ENCODE measurements at places on chromosomes 4 and X.

DNA sequence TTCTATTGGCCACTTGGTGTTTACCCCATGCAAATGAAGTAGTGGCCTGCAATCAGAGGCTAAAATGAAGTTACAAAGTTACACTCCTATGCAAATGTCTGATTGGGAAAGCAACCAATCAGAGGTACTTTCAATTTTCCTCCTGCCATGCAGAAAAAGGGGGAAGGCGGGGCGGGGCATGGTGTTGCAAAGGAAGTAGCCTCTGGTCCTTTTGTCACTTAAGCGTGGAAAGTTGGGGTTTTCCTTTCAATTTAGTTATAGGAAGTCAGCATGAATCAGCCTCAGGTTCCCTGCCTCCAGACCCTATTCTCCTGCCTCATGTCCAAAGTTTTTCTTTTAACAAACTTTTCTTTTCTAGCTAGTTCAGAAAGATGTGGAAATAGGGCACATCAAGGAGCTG, 69.3 kb downstream of the GPC4 start:
- no peak overlapping the region for H3K27ac ChIP-seq
- no peaks in the 10 kb centered on the region for H3K36me3 ChIP-seq
- H3K4me1 ChIP-seq = no peaks in the 10 kb centered on the region
- DNase-seq = no peak
- H3K4me3 ChIP-seq = no peak overlapping the region

- peaks cover 52% of the 10 kb centered on the region for H3K27me3 ChIP-seq
- H3K4me3 ChIP-seq = no peak overlapping the region
- no peaks in the 10 kb centered on the region for H3K36me3 ChIP-seq
- no peaks in the 10 kb centered on the region for H3K4me1 ChIP-seq
- no peak overlapping the region for H3K27ac ChIP-seq
- DNase-seq = no peak
Measured at GRCh38 chrX:11543249-11543648, 122.5 kb downstream of the ARHGAP6 start.

- H3K4me3 ChIP-seq = no peak overlapping the region
- peaks cover 12% of the 10 kb centered on the region for H3K4me1 ChIP-seq
- DNase-seq = no peak
- no peaks in the 10 kb centered on the region for H3K36me3 ChIP-seq
- H3K27ac ChIP-seq = no peak overlapping the region
Measured at GRCh38 chr4:100935090-100935489, 412.2 kb downstream of the PPP3CA start.

DNA sequence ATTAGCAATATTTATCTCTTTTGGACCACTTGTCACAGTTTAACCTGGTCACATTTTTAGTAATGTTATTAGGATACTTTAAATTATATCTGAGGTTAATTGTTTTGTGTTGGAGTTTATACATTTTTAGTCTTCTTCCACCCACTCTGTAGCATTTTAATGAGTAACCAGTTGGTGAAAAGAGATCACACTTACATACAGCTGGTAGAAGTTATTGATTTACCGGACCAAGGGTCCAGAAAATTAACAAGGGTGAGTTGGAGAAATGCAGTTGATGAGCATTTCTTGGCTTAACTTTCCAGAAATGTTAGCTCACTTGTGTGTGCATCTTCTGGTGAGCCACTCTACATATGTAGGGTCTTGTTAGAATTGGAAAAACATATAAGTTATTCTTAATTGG, 219.6 kb downstream of the GRXCR1 start:
- no peak overlapping the region for H3K4me3 ChIP-seq
- H3K36me3 ChIP-seq = no peaks in the 10 kb centered on the region
- no peaks in the 10 kb centered on the region for H3K4me1 ChIP-seq
- H3K27ac ChIP-seq = no peak overlapping the region

DNA sequence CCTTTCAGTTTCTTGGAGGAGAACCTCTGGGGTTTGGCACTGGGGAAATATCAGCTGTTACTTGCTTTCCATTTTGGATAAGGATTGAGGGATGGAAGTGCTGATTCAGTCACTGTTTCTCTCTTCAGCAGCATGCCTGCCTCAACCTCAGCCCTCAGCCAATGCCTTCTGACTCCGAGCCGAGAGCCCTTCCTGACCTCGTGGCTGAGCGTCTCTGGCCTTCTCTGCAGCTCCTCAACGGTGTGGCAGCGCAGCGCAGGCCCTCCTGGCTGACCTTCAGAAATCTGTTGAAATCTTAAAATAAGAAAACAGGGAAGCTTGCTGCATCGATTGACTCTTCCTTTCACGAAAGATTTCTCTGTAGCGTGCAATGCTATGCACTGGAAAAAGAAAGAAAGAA, 434.3 kb upstream of the FAT1 start:
- no peak overlapping the region for H3K27ac ChIP-seq
- H3K4me3 ChIP-seq = no peak overlapping the region
- H3K4me1 ChIP-seq = no peaks in the 10 kb centered on the region
- DNase-seq = no peak

GRCh38 chrX:11408783-11409182, 115.6 kb downstream of the AMELX start:
- DNase-seq = no peak
- H3K27ac ChIP-seq = no peak overlapping the region
- no peaks in the 10 kb centered on the region for H3K4me1 ChIP-seq
- peaks cover 35% of the 10 kb centered on the region for H3K27me3 ChIP-seq

- no peak for DNase-seq
- no peak overlapping the region for H3K27ac ChIP-seq
- no peak overlapping the region for H3K4me3 ChIP-seq
- no peaks in the 10 kb centered on the region for H3K27me3 ChIP-seq
- H3K4me1 ChIP-seq = no peaks in the 10 kb centered on the region
Measured at GRCh38 chr4:176834531-176834930, 41.8 kb upstream of the VEGFC start.

DNA sequence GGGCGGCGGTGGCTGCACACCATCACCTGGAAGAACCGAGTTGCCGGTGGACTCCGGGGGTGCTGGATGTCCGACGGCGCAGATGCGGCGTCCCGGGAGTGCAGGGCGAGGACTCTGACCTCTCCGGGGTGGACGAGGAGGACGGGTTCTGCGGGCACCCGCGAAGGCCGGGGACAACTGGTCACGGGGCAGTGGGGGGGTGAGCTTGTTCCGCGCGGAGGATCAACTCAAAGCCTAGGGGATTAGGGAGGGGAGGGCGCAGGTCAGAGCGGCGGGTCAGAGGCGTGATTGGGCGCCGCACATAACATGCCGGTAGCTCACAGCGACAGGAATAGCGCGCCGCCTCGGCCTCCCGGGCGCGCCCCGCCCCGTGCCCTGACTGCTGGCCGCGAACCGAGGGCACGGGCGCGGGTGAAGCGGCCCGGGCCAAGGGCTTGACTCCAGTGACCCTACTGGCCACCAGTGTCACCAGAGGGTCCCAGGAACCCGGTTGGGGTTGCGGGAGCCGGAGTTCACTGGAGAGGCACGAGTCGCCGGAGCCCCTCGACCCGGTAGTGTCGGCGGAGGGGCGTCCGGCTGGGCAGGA, at the start of gene KLHL34:
Gene KLHL34 (minus strand): TSS at position 179 of the 586 bp plus-strand sequence. CDS start 542 bp downstream, outside the sequence.
- H3K4me1 ChIP-seq = peaks cover 8% of the 10 kb centered on the region
- DNase-seq = peak; percentile 49
- peaks cover 20% of the 10 kb centered on the region for H3K27me3 ChIP-seq
- peaks cover 5% of the 10 kb centered on the region for H3K36me3 ChIP-seq
- H3K4me3 ChIP-seq = peak within 1 kb of the TSS; percentile 55

- DNase-seq = no peak
- H3K27ac ChIP-seq = no peak overlapping the region
- H3K4me3 ChIP-seq = no peak overlapping the region
- H3K27me3 ChIP-seq = no peaks in the 10 kb centered on the region
- H3K36me3 ChIP-seq = no peaks in the 10 kb centered on the region
- no peaks in the 10 kb centered on the region for H3K4me1 ChIP-seq
Measured at GRCh38 chr4:147309434-147309833, 171.5 kb upstream of the EDNRA start.

- no peak for DNase-seq
- no peak overlapping the region for H3K27ac ChIP-seq
- no peaks in the 10 kb centered on the region for H3K4me1 ChIP-seq
- no peak overlapping the region for H3K4me3 ChIP-seq
- peaks cover 40% of the 10 kb centered on the region for H3K36me3 ChIP-seq
Measured at GRCh38 chr4:76174216-76174615, 26.0 kb upstream of the NUP54 start.

- H3K4me1 ChIP-seq = peaks cover 35% of the 10 kb centered on the region
- peaks cover 4% of the 10 kb centered on the region for H3K36me3 ChIP-seq
- H3K27ac ChIP-seq = no peak overlapping the region
- peak; percentile 2 for DNase-seq
- H3K27me3 ChIP-seq = no peaks in the 10 kb centered on the region
Measured at GRCh38 chr4:2298532-2298991, 36.7 kb upstream of the MXD4 start.

DNA sequence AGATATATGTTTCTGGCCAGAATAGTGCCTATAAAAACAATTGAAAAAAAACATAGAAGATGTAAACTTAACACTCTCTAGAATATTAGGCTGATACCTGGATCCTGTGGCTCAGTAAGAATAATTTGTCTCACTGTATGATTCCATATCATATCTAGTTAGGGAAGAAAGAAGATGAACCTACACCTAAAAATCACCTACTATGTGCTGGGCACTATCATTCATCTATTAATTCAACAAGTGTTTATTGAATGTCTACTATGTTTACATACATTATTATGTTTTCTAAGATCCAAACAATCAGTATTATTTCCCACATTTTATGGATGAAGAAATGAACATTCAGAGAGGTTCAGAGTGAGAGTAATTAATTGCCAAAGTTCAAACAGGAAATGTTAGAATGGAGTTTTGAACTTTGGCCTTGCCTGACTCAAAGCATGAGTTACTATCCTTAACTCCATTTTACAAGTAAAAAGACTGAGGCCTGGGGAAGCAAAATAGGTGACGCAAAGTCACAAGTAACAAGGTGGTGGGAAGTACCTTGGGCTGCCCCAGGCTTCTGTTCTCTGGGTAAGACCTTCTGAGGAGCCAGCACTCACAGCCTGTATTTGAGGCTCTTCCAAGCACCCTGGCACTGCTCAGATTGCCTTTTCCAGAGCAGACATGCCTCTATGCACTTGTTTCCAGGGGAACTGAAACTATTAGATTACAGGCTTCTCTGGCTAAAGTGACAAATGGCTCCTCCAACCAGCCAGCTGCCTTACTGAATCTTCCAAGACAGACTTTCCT, 111.1 kb upstream of the ACSL4 start:
- H3K27me3 ChIP-seq = peaks cover 18% of the 10 kb centered on the region
- peaks cover 26% of the 10 kb centered on the region for H3K4me1 ChIP-seq
- no peak overlapping the region for H3K4me3 ChIP-seq
- H3K36me3 ChIP-seq = no peaks in the 10 kb centered on the region

- H3K27me3 ChIP-seq = no peaks in the 10 kb centered on the region
- peaks cover 40% of the 10 kb centered on the region for H3K4me1 ChIP-seq
- no peak for DNase-seq
- H3K27ac ChIP-seq = no peak within 1 kb of the TSS
- H3K4me3 ChIP-seq = no peak within 1 kb of the TSS
Measured at GRCh38 chr4:94342694-94343093, at the start of gene HPGDS. TSS of gene HPGDS (minus strand) at chr4:94342836. CDS start at chr4:94334629, 8,207 bp downstream.

GRCh38 chr4:61877266-61877665, 677.1 kb downstream of the ADGRL3 start:
- no peaks in the 10 kb centered on the region for H3K4me1 ChIP-seq
- no peak overlapping the region for H3K4me3 ChIP-seq
- no peak for DNase-seq
- no peaks in the 10 kb centered on the region for H3K27me3 ChIP-seq
- H3K27ac ChIP-seq = no peak overlapping the region
- H3K36me3 ChIP-seq = no peaks in the 10 kb centered on the region

DNA sequence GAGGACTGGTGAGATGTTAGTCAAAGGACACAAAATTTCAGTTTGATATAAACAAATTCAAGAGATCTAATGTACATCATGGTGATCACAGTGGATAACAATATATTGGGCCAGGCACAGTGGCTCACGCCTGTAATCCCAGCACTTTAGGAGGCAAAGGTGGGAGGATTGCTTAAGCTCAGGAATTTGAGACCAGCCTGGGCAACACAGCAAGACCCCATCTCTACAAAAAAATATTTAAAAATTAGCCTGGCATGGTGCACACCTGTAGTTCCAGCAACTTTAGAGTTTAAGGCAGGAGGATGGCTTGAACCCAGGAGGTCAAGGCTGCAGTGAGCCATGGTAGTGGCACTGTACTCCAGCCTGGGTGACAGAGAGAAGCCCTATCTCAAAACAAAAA, 8.7 kb downstream of the SCARB2 start:
- no peaks in the 10 kb centered on the region for H3K27me3 ChIP-seq
- peaks cover 49% of the 10 kb centered on the region for H3K4me1 ChIP-seq
- H3K4me3 ChIP-seq = no peak overlapping the region
- no peak overlapping the region for H3K27ac ChIP-seq
- no peaks in the 10 kb centered on the region for H3K36me3 ChIP-seq

GRCh38 chr4:108219998-108220397, 51.3 kb upstream of the LEF1 start:
- H3K36me3 ChIP-seq = no peaks in the 10 kb centered on the region
- H3K4me1 ChIP-seq = peaks cover 4% of the 10 kb centered on the region
- no peak overlapping the region for H3K27ac ChIP-seq
- no peak for DNase-seq
- no peak overlapping the region for H3K4me3 ChIP-seq

DNA sequence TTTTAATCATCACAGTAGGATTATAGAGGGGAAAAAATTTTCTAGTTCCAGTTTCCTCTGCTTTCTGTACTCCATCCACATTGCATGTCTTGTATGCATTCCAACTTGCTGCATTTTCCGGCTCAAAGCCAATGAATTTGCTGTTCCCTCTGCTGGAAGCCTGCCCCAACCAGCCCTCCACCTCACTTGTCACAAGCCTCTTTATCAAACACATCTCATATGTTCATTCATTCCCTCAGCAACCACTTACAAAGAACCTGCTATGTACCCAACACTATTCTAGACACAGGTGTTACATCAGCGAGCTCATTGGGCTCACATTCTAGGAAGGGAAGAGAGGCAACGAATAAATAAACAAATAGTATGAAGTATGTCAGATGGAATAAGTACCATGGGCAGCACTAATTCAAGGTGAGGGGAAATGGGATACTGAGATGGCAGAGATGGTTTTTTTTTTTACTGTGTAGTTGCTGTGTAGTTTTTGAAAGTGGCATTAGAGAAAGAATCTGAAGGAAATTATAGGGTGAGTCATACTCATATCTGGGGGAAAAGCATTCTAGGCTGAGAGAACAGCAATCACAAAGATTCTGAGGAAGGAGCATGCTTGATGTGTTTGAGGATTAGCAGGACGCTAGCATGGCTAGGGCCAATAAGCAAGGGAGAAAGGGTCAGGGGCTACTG, 332.5 kb downstream of the PDGFC start:
- no peaks in the 10 kb centered on the region for H3K4me1 ChIP-seq
- H3K27ac ChIP-seq = no peak overlapping the region
- no peak for DNase-seq

DNA sequence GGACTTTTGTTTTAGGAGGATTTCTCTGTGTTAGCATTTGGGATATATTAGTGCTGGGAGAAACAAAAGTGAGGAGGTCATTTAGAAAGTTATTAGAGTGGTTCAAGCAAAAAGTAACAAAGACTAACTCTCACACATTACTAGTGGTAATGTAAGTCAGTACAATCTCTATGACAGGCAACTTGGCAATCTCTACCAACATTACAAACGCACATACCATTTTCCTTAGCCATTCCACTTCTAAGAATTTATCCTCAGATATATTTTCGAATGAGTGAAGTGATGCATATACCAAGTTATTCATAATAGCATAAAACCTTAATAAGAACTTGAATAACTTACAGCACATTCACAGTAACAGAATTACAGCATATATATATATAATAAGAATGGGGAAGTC, 146.2 kb downstream of the PRSS12 start:
- H3K4me3 ChIP-seq = no peak overlapping the region
- no peaks in the 10 kb centered on the region for H3K4me1 ChIP-seq
